ENCODE measurements at places on chromosomes 2 and 18. TPM values are rescaled to one million over a fixed set of nuclear protein-coding genes. Genes with fewer than 3 reads are reported as not detected.
A peak's percentile ranks its signal among the peaks of the same experiment; 100 is the strongest.

DNA sequence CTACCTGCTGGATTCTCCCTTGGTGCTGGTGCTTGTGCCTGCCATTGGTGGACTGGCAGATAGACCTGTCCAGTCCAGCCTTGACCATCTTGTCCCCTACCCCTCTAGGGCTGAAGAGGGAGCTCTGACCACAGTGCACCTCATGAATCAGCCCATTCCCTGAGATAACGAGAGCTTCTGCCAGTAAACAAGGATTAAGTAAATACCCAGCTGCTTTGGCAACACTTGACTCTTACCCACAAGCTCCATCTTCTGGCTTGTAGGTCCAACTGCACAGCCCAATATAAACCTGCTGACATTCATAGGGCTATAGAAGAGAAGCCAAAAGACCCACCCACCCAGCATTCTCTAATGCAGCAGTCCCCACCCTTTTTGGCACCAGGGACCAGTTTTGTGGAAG lies 186.4 kb downstream of the PIK3C3 start:
- H3K4me3 ChIP-seq: no peak overlapping the region
- H3K4me1 ChIP-seq: no peaks in the 10 kb centered on the region
- DNase-seq: no peak
- H3K27me3 ChIP-seq: no peaks in the 10 kb centered on the region

SEPTIN10 gene
- total RNA-seq: 47.0 TPM

- no peak overlapping the region for H3K4me3 ChIP-seq
- no peak overlapping the region for H3K27ac ChIP-seq
- no peaks in the 10 kb centered on the region for H3K4me1 ChIP-seq
- no peaks in the 10 kb centered on the region for H3K36me3 ChIP-seq
Measured at GRCh38 chr2:80092474-80092873, 212.1 kb downstream of the LRRTM1 start.

GRCh38 chr18:6731222-6731596 lies 1.7 kb downstream of the ARHGAP28 start:
- H3K4me3 ChIP-seq: no peak overlapping the region
- H3K27ac ChIP-seq: no peak overlapping the region
- H3K36me3 ChIP-seq: no peaks in the 10 kb centered on the region
- no peaks in the 10 kb centered on the region for H3K27me3 ChIP-seq

GRCh38 chr2:26352892-26353291 lies 6.3 kb upstream of the ADGRF3 start:
- H3K36me3 ChIP-seq: no peaks in the 10 kb centered on the region
- peaks cover 9% of the 10 kb centered on the region for H3K4me1 ChIP-seq
- H3K27me3 ChIP-seq: no peaks in the 10 kb centered on the region

SCYGR4 gene
- total RNA-seq: not detected

DNA sequence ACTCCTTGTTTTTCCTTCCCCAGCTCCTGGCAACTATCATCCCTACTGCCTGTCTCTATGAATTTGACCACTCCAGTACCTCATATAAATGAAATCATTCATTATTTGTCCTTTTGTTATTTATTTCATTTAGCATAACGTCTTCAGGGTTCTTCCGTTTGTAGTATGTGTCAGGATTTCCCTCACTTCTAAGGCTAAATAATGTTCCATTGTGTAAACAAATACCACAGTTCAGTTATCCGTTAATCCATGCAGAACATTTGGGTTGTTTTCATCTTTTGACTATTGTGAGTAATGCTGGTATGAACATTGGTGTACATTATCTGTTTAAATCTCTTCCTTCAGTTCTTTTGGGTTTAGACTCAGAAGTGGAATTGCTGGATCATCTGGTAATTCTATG lies 18.8 kb downstream of the DYNC2LI1 start:
- H3K4me1 ChIP-seq: no peaks in the 10 kb centered on the region
- no peak overlapping the region for H3K4me3 ChIP-seq
- H3K36me3 ChIP-seq: peaks cover 20% of the 10 kb centered on the region
- H3K27me3 ChIP-seq: no peaks in the 10 kb centered on the region

NPHP1 gene
- total RNA-seq: 4.0 TPM

- H3K4me1 ChIP-seq: no peaks in the 10 kb centered on the region
- H3K27me3 ChIP-seq: no peaks in the 10 kb centered on the region
- H3K27ac ChIP-seq: no peak overlapping the region
- no peak overlapping the region for H3K4me3 ChIP-seq
- no peaks in the 10 kb centered on the region for H3K36me3 ChIP-seq
Measured at GRCh38 chr2:85954590-85955458, 66.0 kb upstream of the ST3GAL5 start.

DNA sequence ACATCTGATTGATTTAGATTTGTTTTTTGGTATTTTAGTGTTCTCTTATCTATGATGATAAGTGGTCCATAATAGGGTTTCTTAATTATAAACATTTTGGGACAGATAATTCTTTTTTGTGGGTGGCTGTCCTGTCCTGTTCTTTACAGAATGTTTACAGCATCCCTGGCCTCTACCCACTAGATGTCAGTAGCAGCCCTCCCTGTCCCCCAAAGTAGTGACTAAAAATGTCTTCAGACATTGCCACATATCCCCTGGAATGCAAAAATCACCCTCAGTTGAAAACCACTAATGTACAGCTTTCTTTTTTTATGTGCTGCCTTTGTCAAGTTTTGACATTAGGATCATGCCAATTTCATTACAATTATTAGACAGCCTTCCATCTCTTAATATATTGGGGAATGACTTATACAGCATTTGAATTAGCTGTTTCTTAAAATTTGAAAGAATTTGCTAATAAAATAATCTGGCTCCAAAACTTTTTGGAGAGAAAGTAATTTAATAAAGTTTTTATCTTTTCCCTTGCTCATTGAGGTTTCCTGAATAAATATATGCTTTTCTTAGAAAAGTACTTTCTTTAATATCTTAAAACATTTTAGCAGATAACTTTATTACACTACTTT lies 19.5 kb downstream of the WIPF1 start:
- DNase-seq: no peak
- no peaks in the 10 kb centered on the region for H3K27me3 ChIP-seq
- no peaks in the 10 kb centered on the region for H3K4me1 ChIP-seq
- no peak overlapping the region for H3K4me3 ChIP-seq
- H3K27ac ChIP-seq: no peak overlapping the region

GRCh38 chr18:79095216-79095615 lies 26.0 kb downstream of the ATP9B start:
- no peak overlapping the region for H3K4me3 ChIP-seq
- H3K27ac ChIP-seq: no peak overlapping the region
- H3K36me3 ChIP-seq: no peaks in the 10 kb centered on the region
- H3K4me1 ChIP-seq: no peaks in the 10 kb centered on the region
- no peaks in the 10 kb centered on the region for H3K27me3 ChIP-seq
- no peak for DNase-seq

- DNase-seq: peak; percentile 42
- H3K36me3 ChIP-seq: no peaks in the 10 kb centered on the region
- H3K4me3 ChIP-seq: no peak overlapping the region
- no peaks in the 10 kb centered on the region for H3K27me3 ChIP-seq
Measured at GRCh38 chr2:8431446-8432125, 250.3 kb upstream of the ID2 start.

TLX2 gene
- total RNA-seq: not detected

- H3K4me1 ChIP-seq: no peaks in the 10 kb centered on the region
- no peak for DNase-seq
- no peak overlapping the region for H3K4me3 ChIP-seq
Measured at GRCh38 chr18:36769611-36770314, 59.0 kb downstream of the TPGS2 start.

DNA sequence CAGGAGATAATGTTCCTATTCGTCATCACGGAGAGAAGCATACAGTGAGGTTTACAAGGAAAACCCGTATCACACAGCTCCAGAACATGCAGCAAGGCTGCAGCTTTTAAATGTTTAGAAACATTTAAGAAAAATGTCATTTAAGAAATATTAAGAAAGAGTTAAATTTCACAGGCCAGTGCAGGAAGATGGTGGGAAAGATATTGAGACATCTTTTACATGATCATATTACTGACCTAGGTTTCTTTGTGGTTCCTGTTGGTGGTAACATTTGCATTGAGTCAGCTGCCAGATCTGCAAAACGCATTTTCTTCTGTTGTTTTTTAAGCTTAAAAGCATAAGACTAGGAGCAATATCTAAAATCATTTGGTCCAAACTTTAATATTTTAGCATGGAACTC lies 44.9 kb downstream of the CPO start:
- no peak for DNase-seq
- H3K4me3 ChIP-seq: no peak overlapping the region
- H3K27me3 ChIP-seq: no peaks in the 10 kb centered on the region
- H3K27ac ChIP-seq: no peak overlapping the region
- peaks cover 15% of the 10 kb centered on the region for H3K4me1 ChIP-seq

DNA sequence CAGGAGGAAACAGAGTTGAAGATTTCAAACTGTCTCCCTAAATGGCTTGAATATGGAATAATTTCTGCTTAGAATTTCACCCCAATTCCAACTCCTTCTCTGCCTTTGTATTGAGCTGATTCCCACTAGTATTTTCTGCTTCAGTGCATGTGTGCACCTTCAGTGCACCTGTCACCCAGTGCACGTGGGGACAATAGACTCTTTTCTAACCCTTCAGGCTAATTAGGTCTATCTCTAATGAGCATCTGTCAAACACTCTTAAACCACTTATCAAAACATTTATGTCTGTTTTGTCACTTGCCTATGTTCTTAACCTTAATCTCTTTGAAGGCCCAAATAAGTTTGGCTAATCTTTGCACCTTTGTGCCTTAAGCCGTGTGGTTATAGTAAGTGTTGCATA lies 232.0 kb upstream of the NETO1 start:
- H3K27ac ChIP-seq: no peak overlapping the region
- no peaks in the 10 kb centered on the region for H3K4me1 ChIP-seq

Data from right atrium auricular region (tissue), 2 donors.